Aorta (tissue), 5 donors: ENCODE measurements at places on chromosomes 2 and 18. TPM values are rescaled to one million over a fixed set of nuclear protein-coding genes. Genes with fewer than 3 reads are reported as not detected.
A peak's percentile ranks its signal among the peaks of the same experiment; 100 is the strongest.

GRCh38 chr2:71620851-71621251 is 167.5 kb downstream of the DYSF start:
- no peak for DNase-seq
- no peaks in the 10 kb centered on the region for H3K27me3 ChIP-seq
- no peaks in the 10 kb centered on the region for H3K36me3 ChIP-seq
- H3K27ac ChIP-seq, result no peak overlapping the region

DNA sequence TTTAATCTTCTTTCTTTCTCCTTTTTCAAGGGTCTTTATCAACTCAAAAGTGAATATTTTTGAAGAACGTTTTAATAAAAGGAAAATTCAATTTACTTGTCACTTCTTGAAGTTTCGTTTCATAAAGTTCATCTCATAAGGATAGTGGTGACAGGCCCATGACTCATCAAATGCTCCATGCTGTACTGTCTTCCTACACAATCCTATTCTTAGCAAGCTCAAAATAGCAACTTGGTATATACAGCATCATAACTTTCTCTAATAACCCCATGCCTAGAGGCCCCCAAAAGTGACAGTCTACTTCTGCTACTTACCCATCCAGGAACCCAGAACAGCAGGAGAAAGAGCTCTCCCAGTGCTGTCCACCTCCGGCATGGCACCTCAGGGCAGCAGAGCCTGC is 7.7 kb downstream of the FBXO15 start:
- no peak for DNase-seq
- H3K27me3 ChIP-seq, result no peaks in the 10 kb centered on the region
- H3K36me3 ChIP-seq, result no peaks in the 10 kb centered on the region
- H3K27ac ChIP-seq, result no peak overlapping the region
- H3K4me1 ChIP-seq, result no peaks in the 10 kb centered on the region
- H3K4me3 ChIP-seq, result no peak overlapping the region

GRCh38 chr18:69874058-69874457 is 73.6 kb downstream of the CD226 start:
- DNase-seq, result no peak
- no peaks in the 10 kb centered on the region for H3K36me3 ChIP-seq
- no peak overlapping the region for H3K27ac ChIP-seq
- no peak overlapping the region for H3K4me3 ChIP-seq

GRCh38 chr2:151569167-151569566 is 159.5 kb downstream of the RIF1 start:
- H3K4me1 ChIP-seq, result peaks cover 3% of the 10 kb centered on the region
- no peaks in the 10 kb centered on the region for H3K36me3 ChIP-seq
- H3K27me3 ChIP-seq, result no peaks in the 10 kb centered on the region
- no peak overlapping the region for H3K4me3 ChIP-seq

- H3K27ac ChIP-seq, result no peak overlapping the region
- no peak overlapping the region for H3K4me3 ChIP-seq
- no peaks in the 10 kb centered on the region for H3K36me3 ChIP-seq
- H3K4me1 ChIP-seq, result no peaks in the 10 kb centered on the region
Measured at GRCh38 chr2:133606616-133607015, 38.4 kb upstream of the NCKAP5 start.

DNA sequence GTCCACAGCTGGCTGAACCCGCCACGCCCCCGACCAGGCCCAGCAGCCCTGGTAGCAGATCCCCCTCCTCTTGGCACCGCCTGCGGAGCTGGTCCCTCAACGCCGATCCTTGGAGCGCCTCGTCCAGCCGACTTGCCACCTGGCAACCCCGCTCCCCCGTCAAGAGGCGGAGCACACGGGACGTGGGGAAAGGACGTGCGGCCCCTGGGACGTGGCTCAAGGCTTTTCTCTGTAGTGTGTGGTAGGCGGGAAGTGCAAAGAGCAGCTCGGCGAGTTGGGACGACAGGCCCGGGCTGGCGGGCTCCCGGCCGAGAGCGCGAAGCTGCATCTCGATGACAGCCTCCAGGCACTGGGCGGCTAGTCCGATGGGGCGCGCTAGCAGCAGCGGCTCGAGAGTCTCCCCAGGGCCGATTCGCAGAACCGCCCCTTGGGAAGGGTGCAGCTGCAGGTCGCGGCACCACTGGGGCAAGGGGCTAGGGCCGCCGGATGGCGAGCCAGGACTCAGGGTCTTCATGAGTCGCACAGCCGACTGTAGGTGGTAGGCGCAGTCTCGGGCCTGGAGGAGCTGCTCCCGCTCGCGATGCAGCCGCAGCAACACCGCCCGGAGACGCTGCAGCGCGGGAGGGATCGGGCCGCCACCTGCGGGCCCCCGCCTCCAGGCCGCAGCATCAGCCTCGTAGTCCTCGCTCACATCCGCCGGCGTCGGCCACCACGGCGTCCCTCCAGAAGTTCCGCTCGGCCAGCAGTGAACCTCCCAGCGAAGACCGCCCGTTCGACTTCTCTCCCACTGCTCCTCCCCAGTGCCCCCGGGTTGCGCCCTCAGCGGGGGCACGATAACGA is 617 bp downstream of the CCDC142 start:
- peak; percentile 83 for DNase-seq
- H3K27me3 ChIP-seq, result no peaks in the 10 kb centered on the region
- H3K4me3 ChIP-seq, result peak overlapping the region; percentile 50
- H3K27ac ChIP-seq, result no peak overlapping the region

DNA sequence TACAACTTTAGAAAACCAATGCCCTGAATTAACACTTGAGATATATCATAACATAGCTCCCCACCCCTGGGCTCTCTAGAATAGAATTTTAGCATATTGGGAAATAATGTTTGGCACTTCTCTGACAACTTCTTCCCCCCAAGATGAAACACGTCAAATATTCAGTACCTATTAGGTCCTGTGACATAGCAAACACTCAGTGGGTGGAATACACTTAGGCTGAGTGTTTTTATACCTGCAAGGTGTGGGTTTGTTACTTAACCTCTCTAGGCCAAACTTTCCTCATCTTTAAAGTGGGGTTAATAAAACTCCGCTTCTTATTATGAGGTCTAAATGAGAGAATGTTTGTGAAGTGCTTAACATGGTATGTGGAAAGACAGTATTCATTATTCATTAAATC is 56.1 kb downstream of the LAMA3 start:
- no peaks in the 10 kb centered on the region for H3K4me1 ChIP-seq
- no peaks in the 10 kb centered on the region for H3K36me3 ChIP-seq
- no peak overlapping the region for H3K4me3 ChIP-seq
- no peak overlapping the region for H3K27ac ChIP-seq

- H3K4me1 ChIP-seq, result no peaks in the 10 kb centered on the region
- no peak overlapping the region for H3K27ac ChIP-seq
- no peaks in the 10 kb centered on the region for H3K36me3 ChIP-seq
Measured at GRCh38 chr2:23468474-23469141, 83.6 kb downstream of the KLHL29 start.

GRCh38 chr2:15795426-15795825 is 144.9 kb upstream of the MYCN start:
- no peaks in the 10 kb centered on the region for H3K27me3 ChIP-seq
- no peak overlapping the region for H3K4me3 ChIP-seq
- no peaks in the 10 kb centered on the region for H3K36me3 ChIP-seq

DNA sequence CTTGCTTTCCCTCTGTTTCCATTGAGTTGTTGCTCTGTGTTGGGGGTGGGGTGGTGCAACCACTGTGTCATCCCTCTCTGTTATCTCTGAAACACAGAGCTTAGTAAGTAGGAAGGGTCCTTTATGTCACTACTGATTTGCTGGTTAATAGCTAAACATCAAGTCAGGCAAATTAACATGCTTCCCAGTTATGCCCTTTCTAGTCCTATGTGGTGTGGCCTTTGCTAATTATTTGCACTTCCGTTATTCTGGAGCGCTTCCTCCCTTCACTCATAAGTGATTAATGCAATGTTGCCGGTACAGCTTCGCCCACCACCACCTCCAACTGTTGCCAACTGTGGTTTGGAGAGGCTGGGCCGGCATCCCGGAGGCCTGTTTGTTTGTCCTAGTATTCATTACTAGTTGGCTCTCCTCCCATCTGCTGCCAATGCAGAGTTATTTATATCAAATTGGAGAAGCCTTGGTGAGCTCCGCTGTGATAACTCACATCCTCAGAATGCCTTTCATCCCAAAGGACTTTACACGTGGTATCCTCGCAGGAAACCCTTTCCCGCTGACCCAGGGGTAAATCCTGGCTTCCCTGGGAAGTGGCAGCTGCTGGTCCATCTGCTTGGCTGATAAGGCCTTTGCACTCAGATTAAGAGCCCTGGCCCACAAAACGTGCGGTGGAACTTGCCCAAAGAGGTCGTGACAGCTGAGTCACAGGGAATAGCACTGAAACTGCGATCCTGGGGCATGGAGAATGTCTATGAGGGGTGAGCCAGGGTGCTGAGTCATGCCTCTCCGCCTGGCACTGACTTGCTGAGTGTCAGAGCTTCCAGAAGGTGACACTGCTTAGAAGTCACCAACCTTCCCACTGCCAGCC is 72.0 kb upstream of the ZCCHC2 start:
- no peak overlapping the region for H3K4me3 ChIP-seq
- no peaks in the 10 kb centered on the region for H3K36me3 ChIP-seq
- peak; percentile 92 for DNase-seq
- no peaks in the 10 kb centered on the region for H3K27me3 ChIP-seq
- H3K4me1 ChIP-seq, result peaks cover 4% of the 10 kb centered on the region

DNA sequence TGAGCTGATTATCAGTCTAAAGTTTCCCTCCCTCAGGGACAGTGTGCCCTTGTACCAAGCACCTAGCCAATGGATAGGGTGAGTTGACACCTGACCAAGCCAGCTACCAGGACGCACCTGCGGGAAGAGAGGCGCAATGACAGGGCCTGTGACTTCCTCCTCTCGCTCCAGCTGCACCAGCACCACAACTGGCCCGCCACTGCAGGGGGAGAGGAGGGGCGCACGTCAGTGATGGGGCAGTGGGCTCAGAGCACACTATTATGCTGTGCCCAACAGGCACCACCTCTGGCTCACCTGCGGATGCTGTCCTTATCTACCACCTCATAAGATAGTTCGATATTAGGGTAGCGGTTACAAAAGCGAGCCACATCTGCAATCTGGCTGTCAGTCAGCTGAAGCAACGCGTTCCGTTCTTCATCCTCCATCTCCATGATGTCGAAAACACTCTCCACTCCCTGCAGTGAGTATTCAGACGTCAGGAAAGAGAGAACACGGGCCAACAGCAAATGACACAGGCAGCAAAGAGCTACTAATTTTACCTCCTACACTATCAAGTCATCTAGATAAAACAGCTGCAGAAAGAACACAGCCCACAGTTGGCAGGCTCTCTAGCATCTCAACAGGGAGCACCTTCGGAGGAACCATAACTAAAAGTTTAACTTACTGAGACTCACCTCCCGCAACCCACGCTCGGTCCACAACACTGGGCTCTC is 10.9 kb downstream of the CIAO1 start:
- DNase-seq, result no peak
- no peaks in the 10 kb centered on the region for H3K27me3 ChIP-seq
- no peak overlapping the region for H3K4me3 ChIP-seq
- H3K4me1 ChIP-seq, result no peaks in the 10 kb centered on the region

DNA sequence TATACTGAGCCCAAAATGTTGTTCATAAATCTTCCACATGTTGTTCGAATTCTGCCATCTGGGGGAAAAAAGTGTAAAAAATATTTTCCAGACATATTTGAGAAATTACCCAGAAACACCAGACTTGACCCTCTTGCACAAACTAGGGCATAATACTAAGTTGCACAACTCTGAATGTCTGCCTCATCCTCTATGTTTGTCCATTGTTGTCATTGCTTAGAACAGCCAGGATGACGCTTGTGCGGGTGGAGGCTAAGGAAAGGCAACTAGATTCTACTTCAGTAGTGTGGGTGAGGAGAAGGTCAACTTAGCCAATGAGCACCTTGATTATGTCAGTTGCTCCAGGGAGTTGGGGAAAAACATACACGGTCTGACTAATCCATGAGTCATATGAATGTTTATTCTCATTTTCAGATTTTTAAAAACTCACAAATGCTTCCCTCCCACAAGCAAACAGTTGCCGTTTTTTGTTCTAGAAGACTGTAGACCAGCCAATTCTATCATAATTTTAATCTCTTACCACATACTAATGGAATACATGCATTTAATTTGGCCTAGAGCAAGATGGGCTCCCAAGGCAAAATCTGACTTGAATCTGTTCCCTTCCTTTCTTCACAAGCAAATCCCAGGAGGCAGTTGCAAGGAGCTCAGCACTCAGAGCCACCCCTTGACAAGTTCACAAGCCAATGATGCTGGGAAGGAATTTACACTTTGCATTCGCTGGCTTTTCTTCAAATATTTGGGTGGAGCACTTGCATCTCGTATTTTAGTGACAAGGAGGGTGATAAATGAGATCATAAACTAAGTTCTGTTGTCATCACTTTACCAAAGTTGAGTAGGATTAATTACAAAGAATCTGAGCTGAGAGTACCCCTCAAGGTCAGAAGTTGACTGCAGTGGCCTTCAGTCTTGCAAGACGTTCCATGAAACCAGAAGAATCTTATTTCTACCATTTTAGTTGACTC is 163.2 kb upstream of the TWIST2 start:
- DNase-seq, result no peak
- no peak overlapping the region for H3K4me3 ChIP-seq
- no peaks in the 10 kb centered on the region for H3K36me3 ChIP-seq
- no peaks in the 10 kb centered on the region for H3K27me3 ChIP-seq

DNA sequence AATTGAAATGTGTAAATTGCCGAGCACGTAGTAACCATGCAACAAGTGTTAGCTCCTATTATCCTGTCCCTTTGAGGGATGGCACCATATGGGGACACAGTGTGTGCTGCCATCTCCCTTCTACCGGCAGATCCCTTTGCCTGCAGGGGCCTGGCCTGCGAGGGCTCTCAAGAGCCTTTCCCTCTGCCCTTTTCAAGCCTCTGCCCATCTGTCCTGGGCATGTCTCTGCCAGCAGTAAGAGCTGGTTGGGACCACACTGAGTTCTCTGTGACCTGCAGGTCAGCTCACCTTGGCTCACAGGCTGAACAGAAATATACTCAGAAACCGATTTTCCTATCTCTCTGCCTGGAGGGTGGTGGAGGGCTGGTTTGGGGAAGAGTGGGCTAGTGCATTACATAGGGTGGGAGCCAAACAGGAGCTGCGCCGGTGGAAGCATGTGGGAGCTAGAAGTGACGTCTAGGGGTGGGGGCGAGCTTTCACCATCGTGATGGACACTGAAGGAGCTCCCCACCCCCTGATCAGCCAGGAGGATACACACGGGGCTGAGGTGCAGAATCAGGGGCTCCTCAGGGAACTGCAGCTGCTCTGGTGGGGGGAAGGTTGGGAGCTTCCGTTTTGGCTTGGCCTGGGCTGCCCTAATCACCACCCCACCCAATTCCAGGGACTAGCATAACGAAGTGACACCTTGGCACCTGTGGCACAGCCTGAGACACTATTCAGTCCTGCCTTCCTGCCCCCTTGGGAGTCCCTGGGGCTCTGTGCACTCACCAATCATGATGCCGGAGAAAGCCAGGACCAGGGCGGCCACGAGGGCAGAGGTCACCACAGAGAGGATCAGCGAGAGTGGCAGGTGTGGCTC is 109.7 kb downstream of the CLIP4 start:
- DNase-seq, result no peak
- H3K36me3 ChIP-seq, result no peaks in the 10 kb centered on the region
- no peak overlapping the region for H3K27ac ChIP-seq
- H3K4me1 ChIP-seq, result no peaks in the 10 kb centered on the region

- no peak for DNase-seq
- H3K27ac ChIP-seq, result no peak overlapping the region
- no peaks in the 10 kb centered on the region for H3K27me3 ChIP-seq
- H3K4me3 ChIP-seq, result no peak overlapping the region
- no peaks in the 10 kb centered on the region for H3K36me3 ChIP-seq
Measured at GRCh38 chr2:88613921-88614320, 13.3 kb downstream of the EIF2AK3 start.

Gene FBXO48
- total RNA-seq, result 1.5 TPM

Gene EN1
- total RNA-seq, result not detected

Gene TMEM150A
- total RNA-seq, result 13.9 TPM

Gene MYO1B
- 61.1 TPM for total RNA-seq

Gene CHST9
- not detected for total RNA-seq

Gene PCARE
- not detected for total RNA-seq
